ENCODE measurements at places on chromosomes 6 and 20. TPM values are rescaled to one million over a fixed set of nuclear protein-coding genes. Genes with fewer than 3 reads are reported as not detected.

GRCh38 chr6:11275598-11275997, 43.1 kb upstream of the NEDD9 start:
- no peak for DNase-seq

HS3ST5 gene
- total RNA-seq, result 0.25 TPM

DNA sequence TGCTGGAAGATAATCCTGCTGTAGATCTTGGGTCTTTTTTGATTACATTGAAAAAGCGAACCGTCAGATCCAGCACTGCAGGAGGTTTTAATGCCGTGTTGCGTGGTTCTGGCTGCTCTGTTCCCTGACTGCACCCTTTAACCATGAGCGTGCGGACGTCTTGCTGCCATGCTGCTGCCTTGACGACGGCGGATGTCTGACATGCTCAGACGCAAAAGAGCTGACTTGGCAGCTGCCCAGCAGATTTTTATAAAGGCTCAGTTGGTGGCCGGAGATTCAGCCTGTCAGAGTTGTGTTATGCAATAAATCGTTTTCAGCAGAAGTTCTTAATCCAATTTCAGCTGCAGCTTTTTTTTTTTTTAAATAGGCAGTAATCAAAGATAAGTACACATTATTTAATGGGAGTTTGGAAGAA, 119.4 kb downstream of the JARID2 start:
- peak; percentile 16 for DNase-seq

TPBG gene
- total RNA-seq, result 21.4 TPM

DNA sequence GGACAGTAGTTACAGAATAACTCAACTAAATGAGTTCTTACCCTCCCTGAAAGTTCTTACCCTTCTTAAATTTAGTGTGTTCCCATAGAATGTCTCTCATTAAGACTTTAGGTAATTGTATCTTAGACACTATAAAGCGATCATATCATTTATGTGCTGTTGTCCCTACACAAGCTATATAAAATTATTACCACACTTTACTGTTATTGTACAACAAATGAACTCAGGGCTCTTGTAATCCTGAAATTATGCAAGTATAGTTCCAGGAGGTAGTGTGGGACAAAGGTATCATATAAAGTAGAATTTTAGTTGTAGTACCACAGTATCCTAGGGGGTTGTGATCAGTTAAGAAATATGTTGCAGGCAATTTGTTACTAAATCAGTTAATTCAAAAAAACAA, 167.4 kb upstream of the CARMIL1 start:
- no peak for DNase-seq

DNA sequence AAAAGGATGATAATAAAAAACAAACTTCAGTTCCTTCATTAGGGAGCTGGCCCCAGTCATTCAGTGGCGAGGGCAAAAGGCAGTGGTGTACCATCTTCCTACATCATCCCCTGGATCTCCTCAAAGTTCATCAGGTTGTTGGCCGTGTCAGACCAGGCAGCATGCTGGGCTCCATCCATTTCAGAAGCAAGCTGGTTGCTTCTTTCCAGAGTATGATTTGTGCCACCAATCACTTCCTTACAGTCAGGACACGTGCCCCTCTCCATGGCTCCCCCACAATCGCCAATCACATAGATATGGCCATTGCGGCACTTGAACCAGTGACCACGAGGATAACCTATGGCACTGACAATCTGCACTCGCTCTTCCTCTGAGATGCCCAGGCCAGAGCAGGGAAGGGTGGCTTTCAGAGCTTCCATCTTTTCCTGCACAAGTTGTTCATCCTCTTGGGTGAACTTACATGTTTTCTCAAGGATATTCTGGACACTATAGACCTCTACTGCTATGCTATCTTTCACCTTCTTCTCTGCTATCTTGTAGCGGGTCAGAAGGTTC, 28.0 kb downstream of the DDX27 start:
- DNase-seq, result no peak

SYTL3 gene
- 0.28 TPM for total RNA-seq

TBXT gene
- total RNA-seq, result not detected

GRCh38 chr6:6930223-6930880, 177.4 kb upstream of the RREB1 start:
- no peak for DNase-seq

DNAH8 gene
- 0.39 TPM for total RNA-seq

- DNase-seq, result no peak
Observed at GRCh38 chr6:129368970-129369369, 341.0 kb downstream of the ARHGAP18 start.

DNA sequence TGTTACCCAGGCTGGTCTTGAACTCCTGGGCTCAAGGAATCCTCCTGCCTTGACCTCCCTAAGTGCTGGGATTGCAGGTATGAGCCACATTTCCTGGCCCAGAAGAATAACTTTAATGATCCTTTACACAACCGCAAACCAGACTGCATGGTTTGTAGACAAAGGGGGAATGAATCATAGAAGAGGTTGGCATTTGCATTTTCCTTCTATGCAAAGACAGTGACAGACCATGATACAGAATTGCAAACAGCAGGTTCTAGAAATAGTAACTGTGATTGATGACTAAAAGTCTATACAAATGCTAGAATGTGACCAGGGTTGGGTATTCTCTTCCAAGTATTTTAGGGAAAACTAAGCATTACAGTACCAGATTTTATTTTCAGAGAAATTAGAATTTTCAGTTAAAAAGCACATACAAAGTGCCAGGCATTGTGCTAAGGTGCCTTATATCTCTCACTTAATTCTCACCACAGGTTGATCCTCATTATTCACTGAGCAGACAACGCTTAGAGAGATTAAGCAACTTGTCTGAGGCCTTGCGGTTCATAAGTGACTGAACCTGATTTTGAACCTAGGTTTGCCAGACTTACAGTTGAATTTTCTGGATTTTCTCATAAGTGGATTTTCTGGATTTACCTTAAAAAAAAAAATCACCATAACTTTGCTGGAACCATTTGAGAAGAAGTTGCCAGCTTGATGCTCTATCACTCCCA, 146.6 kb downstream of the ZFAND3 start:
- DNase-seq, result no peak

DNA sequence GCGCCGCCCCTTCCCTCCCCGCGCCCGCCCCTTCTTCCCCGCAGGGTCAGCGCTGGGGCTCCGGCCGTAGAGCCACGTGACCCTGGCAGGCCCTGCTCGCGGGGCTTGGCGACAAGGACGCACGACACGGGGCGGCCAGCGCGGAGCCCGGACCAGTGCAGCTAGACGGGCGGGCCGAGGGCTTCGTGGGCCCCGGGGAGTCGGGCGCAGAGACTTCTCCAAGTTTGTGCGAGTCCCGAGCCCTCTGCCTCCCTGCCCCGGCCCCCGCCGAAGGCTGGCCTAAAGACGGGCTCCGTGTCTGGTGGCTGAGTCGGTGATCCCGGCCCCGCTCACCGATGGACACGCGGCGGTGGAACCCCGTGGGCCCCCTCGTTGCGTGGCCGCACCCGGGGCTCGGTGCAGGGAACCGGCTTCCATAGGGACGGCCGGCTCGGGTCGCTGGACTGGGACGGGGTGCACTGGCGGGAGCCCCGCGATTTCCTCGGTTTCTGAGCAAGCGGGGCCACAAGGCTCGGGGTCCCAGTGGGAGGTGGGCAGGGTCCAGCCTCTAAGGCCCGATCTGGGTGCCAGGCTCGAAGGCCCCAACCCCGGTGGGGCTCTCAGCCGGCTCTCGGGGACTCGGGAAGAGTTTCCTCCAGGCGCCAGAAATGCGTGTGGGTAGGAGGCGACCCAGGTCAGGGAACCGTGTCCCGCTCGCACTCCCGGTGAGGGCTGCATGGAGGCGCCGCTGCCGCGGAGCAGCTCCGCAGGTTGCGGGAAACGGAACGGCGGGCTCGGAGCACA, 452 bp upstream of the GATA5 start:
- no peak for DNase-seq

TBC1D22B gene
- 11.4 TPM for total RNA-seq
